DMS153 (cell line): ENCODE measurements at places on chromosomes 12 and 14.

- DNase-seq = no peak
These were observed 3.4 kb downstream of the KCNA5 start for GRCh38 chr12:5047094-5047493.

- peak; percentile 56 for DNase-seq
These were observed 94.3 kb downstream of the LRRC74A start for GRCh38 chr14:76920331-76921087.

- no peak for DNase-seq
These were observed 4.5 kb downstream of the SLC35E3 start for GRCh38 chr12:68750506-68750905.

GRCh38 chr12:4957761-4958160, 48.1 kb downstream of the KCNA1 start:
- DNase-seq = no peak

- DNase-seq = no peak
These were observed 12.7 kb downstream of the TMED8 start for GRCh38 chr14:77364146-77364545.

GRCh38 chr12:122875590-122876220, 20.2 kb downstream of the VPS37B start:
- DNase-seq = no peak

GRCh38 chr12:85299053-85299452, 19.0 kb downstream of the ALX1 start:
- no peak for DNase-seq

- no peak for DNase-seq
These were observed 237.9 kb upstream of the PLEKHG7 start for GRCh38 chr12:92464911-92465310.

GRCh38 chr14:101239065-101239464, 322.2 kb upstream of the DIO3 start:
- no peak for DNase-seq

- no peak for DNase-seq
These were observed 476.5 kb downstream of the APAF1 start for GRCh38 chr12:99121546-99121945.

DNA sequence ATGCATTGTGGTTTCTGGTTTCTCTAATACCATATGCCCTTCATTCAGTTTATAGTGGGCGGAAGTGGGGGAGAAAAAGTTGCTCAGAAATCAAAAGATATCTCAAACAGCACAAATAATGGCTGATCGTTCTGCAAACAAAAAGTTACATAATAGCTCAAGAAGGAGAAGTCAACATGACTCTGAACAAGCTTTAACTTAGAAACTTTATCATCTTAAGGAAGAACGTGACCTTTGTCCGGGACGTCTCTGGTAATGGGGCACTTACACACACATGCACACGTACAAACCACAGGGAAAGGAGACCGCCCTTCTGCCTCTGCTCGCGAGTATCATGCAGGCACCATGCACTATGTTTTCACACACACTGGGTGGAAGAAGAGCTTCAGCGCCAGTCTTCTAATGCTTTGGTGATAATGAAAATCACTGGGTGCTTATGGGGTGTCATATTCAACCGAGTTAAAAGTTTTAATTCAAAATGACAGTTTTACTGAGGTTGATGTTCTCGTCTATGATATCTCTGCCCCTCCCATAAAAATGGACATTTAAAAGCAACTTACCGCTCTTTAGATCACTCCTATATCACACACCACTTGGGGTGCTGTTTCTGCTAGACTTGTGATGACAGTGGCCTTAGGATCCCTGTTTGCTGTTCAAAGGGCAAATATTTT, 4.7 kb downstream of the FOS start:
- no peak for DNase-seq

DNA sequence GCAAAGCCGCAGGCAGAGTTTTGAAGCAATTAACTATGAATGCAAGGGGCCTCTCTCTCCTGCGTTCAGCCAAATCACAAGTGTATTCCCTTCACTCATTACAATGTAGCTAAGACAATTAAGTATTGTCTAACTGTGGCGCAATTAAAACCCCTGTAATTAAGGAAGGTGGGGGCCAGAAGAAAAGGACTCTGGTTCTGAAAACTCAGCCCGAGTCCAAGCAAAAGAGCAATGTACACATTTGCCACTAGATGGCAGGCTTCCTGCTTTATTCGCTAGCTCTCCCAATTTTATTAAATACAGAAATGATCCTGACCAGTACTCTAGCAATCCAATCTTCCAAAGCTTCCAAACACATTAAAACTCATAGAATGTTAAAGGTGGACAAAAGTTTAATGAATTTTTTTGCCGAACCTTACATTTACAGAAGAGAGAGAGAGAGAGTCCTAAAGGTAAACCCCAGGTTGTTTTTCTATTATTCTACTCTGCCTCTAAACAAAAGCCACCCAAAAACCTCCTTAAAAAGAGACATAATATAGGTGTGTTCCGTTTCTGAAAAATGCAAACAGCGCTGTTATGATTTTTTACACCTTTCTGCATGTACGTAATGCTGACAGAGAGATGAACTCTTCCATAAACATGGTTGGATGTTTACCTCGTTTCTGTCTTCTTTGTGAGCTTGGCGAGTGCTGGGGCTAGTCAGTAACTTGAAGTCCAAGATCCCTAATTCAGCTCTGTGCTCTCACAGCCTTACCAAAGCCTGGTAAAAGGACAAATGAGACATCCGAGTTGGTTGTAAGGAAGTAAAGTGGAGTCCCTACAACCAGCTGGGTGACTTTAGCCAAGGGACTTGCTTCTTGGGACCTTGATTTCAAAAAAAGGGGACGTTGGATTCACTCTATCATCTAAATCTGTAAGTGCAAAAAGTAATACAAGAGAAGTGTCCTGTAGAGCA, 50.9 kb upstream of the VASH1 start:
- peak; percentile 7 for DNase-seq

DNA sequence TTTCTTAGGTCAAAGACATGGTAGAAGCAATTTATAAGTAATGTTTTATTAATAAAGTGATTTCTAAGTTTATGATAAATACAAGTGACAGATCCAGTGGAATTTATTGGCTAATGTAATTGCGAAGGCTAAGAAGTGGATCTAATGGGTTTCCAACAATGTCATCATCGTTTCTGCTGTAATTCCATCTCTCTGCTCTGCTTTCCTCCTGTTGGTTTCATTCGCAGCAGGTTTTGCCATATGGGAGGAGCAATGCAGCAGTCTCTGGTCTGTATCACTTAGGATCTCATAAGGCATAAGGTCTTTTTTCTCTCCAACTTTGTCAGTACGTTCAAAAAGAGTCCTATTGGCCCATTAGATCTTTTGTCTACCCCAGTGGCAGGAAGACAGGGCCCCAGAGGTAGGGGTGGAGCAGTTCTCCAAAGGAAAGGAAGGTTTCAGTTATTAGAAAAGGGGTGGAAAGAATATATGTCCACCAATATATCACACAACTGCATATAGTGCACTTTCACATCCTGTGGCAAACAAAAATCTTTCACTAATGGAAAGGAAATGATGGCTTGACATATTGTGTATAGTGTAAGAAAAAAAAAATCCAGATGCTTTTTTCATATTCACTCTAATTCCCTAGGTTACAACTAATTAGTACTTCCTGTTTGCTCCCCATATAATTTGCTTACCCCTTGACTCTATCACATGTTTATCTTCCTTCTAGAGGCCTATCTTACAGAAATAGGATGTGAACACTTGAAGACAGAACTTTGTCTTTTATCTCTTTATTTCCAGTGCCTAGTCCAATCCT, 451.3 kb downstream of the ZFP36L1 start:
- DNase-seq = no peak

DNA sequence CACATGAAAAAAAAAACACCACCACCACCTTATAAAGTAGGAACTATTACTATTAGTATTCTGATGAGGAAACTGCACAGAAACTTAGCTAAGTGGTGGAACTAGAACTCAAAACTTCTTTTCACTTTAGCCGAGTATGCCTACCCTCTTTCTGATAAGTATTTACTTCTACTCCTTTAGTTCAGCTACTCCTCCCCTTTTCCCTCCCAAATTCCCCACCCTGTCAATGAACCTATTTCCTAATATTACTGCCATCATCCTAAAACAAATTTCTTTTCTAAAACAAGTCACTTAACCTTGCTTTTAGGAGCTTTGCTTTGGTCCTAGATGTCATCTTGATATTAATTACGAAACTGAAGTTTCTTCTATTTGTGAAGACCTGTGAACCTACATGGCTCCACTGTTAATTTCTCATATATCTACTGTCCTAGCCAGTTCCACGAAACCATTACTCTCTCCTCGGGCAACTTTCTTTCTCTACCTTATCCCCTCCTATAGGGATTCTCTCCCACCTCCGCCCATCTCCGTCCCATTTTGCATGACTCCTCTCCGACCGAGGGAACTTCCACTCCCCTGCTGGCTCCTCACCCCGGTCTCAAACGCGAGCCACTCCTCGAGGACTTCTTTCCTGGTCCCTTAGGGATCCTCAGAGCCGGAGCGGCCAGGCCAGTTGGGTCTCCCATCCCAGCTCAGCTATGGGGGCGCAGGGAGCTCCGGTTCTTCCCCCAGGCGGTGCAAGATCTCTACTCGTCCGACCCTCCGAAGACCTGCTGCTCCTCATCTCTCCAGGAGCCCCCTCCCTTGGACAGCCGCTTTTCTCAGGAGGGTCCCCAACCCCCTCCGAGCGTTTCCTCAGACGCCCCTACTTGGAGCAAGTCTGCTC, 1.1 kb downstream of the NUMB start:
- no peak for DNase-seq

- DNase-seq = no peak
These were observed 241.4 kb downstream of the NUAK1 start for GRCh38 chr12:105897311-105897725.

- no peak for DNase-seq
These were observed 114.5 kb upstream of the RTL1 start for GRCh38 chr14:101017806-101018560.

DNA sequence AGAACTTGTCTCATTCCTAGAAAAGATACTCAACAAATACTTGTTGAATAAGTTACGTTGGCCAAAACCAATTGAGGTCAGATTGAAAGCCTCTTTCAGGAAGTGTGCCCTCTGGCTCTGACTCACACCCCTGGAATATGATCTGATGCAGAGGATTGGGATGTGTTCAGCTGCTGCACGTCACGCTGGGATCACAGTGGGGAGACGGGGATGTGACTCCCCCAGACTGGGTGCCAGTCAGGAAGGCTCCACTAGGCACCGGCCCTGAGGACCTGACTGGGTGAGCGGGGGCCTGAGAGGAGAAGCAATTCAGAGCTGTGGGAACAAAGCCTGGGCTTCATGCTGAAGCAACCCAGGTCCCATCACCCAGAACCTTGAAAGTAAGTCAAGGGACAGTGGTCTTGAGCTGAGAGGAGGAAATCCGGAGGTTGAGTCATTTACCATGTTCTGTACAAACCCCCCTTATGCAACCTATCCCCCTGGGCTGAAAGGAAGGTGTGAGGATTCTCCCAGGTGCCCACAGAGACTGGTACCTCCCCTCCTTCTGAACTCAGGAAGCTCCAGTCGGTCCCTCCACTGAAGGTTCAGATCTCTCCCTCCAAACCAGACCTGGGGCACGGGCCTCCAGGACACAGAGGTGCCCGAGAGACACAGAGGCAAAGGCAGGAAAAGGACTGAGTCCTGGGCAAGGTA, 3.9 kb downstream of the CEBPE start:
- peak; percentile 4 for DNase-seq

DNA sequence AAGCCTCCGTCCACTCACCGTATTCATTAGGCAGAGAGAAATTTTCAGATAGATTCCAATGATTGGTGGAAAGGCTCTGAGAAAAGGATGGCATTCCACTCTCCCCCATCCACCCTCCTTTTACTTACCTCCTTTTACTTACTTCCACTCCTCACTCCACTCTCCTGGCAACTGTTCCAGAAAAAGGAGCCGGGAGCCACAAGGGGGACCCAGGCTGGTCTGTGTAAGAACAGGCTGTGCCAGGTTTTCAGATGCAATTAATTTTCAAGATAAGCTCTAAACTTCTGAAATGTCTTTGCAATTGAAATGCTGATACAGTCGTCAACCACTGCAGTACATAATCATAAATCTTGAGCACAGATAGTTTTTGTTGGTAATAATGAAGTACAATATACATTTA, 248.8 kb downstream of the ANO6 start:
- no peak for DNase-seq

- DNase-seq = no peak
These were observed 19.9 kb downstream of the CYP46A1 start for GRCh38 chr14:99704037-99704436.

- DNase-seq = no peak
These were observed 170.8 kb downstream of the TMX1 start for GRCh38 chr14:51410897-51411296.

DNA sequence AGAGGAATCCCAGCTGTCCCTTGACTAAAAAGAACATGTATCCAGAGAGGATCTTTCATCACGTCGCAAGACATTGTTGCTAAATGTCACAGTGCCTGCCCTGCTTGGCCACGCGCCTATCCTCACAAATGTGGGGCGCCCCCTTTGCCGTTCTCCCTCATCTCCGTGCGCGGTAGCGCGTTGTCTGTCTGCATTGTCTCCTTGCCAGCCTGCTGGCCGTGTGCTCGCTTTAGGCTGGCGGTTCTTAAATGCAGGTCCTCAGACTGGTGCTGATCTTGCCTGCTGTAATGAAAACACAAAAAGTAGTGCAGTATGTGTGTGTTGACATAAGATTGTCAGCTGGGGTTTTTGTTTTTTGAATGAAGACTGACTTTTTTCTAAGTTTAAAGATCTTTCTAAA, 198.2 kb upstream of the RGS6 start:
- no peak for DNase-seq

DNA sequence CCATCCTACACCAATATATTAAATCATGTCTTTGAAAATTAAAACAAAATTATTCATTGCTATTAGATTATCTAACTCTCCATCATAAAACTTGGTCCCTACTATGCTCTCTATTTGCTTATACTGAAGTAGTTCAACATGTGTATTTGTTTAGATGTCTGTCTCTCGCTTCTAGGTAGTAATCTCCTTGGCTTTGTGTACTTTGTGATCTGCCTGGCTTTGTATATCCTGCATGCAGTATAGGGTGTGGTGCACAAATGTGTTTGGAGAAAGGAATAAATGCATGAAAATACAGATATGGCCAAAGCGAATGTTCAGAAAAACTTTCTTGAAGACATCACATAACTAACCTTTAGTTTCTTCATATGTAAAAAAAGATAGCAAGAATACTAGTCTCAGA, 246.6 kb upstream of the LRFN5 start:
- DNase-seq = peak; percentile 10

GRCh38 chr14:73913256-73913655, 26.6 kb downstream of the ZNF410 start:
- DNase-seq = no peak

- DNase-seq = peak; percentile 58
These were observed 1027.6 kb downstream of the BCL11B start for GRCh38 chr14:98244162-98244948.

DNA sequence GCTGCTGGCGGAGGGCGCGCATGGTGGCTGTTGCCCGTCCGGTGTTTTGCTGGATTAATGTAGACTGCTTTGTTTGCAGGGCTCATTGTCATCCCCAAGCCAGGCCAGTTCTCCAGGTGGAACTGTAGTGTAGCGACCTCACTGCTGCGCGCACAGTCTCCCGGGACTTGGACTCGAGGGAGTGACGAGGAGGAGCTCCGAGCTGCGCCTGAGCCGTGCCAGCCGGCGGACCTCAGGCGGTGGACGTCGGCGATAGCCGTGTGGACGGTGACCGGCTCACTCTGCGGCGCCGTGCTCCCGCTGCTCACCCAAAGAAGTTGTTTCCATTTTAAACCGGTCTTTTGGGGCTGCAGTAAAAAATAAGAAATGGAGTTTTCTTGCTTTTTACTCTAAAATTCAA, 82.2 kb downstream of the MOK start:
- no peak for DNase-seq
